Left lung (tissue), 14 donors: ENCODE measurements at places on chromosomes 6 and 20.

DNA sequence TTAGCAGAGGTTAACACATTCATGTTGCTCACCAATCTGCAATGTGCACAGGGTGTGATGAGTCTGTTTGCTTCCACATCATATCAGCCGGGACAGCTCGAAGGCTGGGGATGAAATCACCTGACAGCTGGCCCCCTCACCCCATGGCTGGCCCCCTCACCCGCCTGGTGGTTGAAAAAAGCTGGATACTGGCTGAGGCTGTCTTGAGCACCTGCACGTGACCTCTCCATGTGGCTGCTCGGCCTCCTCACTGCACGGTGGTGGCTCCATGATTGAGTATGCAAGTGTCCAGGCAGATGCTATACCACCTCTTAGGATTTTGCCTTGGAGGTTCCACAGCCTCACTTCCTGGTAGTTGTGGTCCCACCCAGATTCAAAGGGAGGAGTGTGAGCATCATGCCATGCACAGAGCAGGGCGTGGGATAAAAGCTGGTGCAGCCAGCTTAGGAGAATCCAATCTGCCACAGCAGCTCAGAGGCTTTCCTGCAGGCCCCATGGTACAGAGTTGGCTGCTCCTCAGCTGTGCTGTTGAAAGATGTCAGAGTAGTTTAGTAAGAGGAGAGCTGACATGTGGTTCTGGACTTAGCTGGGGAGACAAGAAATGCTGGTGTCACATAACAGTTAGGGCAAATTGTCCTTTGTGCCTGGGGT, 29.6 kb upstream of the SYNDIG1 start:
- H3K27ac ChIP-seq, result no peak overlapping the region
- no peaks in the 10 kb centered on the region for H3K36me3 ChIP-seq
- H3K27me3 ChIP-seq, result peaks cover 29% of the 10 kb centered on the region
- H3K4me1 ChIP-seq, result no peaks in the 10 kb centered on the region
- H3K4me3 ChIP-seq, result no peak overlapping the region

DNA sequence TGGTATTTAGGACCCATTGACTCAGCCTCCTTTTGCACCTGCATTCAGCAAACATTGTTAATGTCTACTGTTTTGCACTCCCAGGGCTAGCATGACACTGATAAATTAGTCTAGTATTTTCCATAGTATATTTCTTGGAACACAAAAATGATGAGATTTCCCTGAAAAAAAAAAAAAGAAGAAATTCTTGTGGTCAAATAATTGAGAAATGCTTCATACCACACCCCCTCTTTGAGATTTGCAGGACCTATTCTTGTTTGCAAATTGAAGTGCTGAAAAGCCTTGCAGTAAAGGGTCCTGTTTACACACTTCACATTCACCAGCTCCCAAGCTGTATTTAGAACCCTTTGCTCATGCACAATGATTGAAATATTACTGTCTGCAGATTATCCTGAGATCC, 36.3 kb upstream of the CLIC5 start:
- H3K27ac ChIP-seq, result peak overlapping the region; percentile 73
- no peaks in the 10 kb centered on the region for H3K27me3 ChIP-seq
- no peaks in the 10 kb centered on the region for H3K36me3 ChIP-seq

- H3K27ac ChIP-seq, result peak overlapping the region; percentile 96
- no peak for DNase-seq
- H3K4me1 ChIP-seq, result peaks cover 5% of the 10 kb centered on the region
- H3K27me3 ChIP-seq, result no peaks in the 10 kb centered on the region
Measured at GRCh38 chr6:121335087-121336008, 1.1 kb upstream of the TBC1D32 start.

GRCh38 chr6:161635975-161636374, 362.1 kb upstream of the AGPAT4 start:
- H3K4me3 ChIP-seq, result no peak overlapping the region
- no peaks in the 10 kb centered on the region for H3K4me1 ChIP-seq
- no peaks in the 10 kb centered on the region for H3K27me3 ChIP-seq
- no peaks in the 10 kb centered on the region for H3K36me3 ChIP-seq
- no peak for DNase-seq
- no peak overlapping the region for H3K27ac ChIP-seq

GRCh38 chr6:79518842-79519241, 18.4 kb downstream of the LCA5 start:
- H3K4me1 ChIP-seq, result no peaks in the 10 kb centered on the region
- no peak overlapping the region for H3K27ac ChIP-seq
- H3K4me3 ChIP-seq, result no peak overlapping the region
- no peak for DNase-seq

DNA sequence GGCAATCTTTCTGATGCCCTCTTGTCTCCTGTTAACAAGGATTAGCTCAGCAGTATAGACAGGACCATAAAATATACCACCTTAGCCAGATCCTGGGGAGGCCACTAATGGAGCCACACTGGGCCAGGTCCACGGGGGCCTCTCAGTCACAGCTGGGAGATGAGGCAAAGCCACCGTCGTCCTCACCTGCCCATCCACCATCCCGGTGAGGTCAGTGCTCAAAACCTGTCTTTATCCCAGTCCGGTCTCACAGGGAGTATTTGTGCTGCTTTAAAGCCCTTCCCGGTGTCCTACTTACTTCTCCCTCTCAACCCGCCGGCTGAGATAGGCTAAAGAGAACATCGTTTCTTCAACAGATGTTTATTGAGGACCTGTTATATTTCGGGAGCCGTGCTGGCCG, 104.3 kb downstream of the EDN3 start:
- H3K36me3 ChIP-seq, result no peaks in the 10 kb centered on the region
- H3K27ac ChIP-seq, result no peak overlapping the region
- peaks cover 13% of the 10 kb centered on the region for H3K4me1 ChIP-seq
- peaks cover 84% of the 10 kb centered on the region for H3K27me3 ChIP-seq

DNA sequence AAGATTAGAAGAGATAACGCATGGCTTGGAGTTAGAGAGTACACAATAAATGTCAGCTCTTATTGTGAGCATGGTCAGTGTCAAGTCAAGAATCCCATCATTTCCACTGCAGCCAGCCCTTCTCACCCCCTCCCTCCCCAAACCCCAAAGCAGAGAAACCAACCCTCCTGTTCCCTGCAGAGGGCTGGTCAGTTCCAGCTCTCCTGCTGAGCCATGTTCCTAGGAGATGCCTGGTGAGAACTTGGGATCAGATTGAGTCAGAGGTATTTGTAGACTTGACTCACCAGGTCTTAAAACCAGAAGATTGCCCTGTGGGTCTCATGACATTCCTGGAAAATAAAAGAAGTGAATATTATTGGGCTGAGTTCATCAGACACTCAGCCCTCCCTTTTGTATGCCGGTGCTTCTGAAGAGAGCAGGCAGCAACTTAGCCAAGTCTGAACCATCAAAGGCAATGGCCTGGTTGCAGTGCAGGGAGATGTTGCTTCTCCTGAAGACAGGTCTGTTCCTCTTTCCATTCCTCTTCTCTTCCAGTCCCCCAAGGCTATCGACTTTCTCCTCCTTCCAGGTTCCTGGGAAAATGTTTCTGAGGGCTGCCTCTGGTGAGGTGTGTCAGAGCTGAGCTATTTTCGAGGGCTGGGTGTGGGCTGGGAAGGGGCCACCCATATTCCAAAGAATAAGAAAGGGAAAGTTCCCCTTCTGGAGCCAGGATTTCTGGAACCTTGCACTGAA, 278.2 kb upstream of the SUPT3H start:
- no peaks in the 10 kb centered on the region for H3K4me1 ChIP-seq
- H3K4me3 ChIP-seq, result no peak overlapping the region
- no peak overlapping the region for H3K27ac ChIP-seq
- no peaks in the 10 kb centered on the region for H3K27me3 ChIP-seq

- H3K27ac ChIP-seq, result peak overlapping the region; percentile 67
- H3K36me3 ChIP-seq, result peaks cover 11% of the 10 kb centered on the region
- DNase-seq, result no peak
- no peaks in the 10 kb centered on the region for H3K4me1 ChIP-seq
Measured at GRCh38 chr20:37202267-37202943, 23.1 kb upstream of the MROH8 start.

- no peaks in the 10 kb centered on the region for H3K36me3 ChIP-seq
- H3K4me1 ChIP-seq, result no peaks in the 10 kb centered on the region
- no peak for DNase-seq
- H3K4me3 ChIP-seq, result no peak overlapping the region
- no peaks in the 10 kb centered on the region for H3K27me3 ChIP-seq
Measured at GRCh38 chr6:10300071-10300470, 114.8 kb downstream of the TFAP2A start.

- H3K4me1 ChIP-seq, result no peaks in the 10 kb centered on the region
- no peak overlapping the region for H3K4me3 ChIP-seq
- H3K27ac ChIP-seq, result no peak overlapping the region
- DNase-seq, result no peak
Measured at GRCh38 chr6:45584127-45584526, 206.4 kb upstream of the SUPT3H start.

DNA sequence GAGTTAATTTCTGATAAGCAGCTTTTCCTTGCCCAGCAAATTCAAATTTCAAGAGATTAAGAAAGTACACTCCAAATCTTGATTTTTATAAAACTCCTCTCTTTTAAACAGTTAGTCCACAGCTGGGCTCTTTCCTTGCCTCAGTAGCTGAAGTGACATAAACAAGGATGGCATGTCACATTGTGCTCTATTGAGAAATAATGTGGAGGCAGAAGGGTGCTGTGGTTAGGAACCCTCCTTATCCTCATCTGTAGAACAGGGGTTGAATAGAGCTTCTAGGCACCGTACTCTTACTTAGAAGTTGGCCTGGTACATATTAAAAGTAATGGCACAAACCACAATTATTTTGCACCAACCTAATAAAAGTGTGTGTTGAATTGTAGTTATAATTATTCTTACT, 70.3 kb downstream of the RSPO3 start:
- H3K27ac ChIP-seq, result no peak overlapping the region
- no peaks in the 10 kb centered on the region for H3K27me3 ChIP-seq
- no peak overlapping the region for H3K4me3 ChIP-seq
- no peak for DNase-seq

GRCh38 chr6:89311853-89312531, 3.1 kb downstream of the GABRR2 start:
- DNase-seq, result peak; percentile 83
- H3K36me3 ChIP-seq, result no peaks in the 10 kb centered on the region
- H3K4me3 ChIP-seq, result no peak overlapping the region
- H3K27me3 ChIP-seq, result no peaks in the 10 kb centered on the region

- H3K27ac ChIP-seq, result peak overlapping the region; percentile 85
- H3K27me3 ChIP-seq, result no peaks in the 10 kb centered on the region
- no peaks in the 10 kb centered on the region for H3K36me3 ChIP-seq
- H3K4me1 ChIP-seq, result peaks cover 10% of the 10 kb centered on the region
Measured at GRCh38 chr6:4135665-4136353, 434 bp upstream of the ECI2 start.

- no peaks in the 10 kb centered on the region for H3K36me3 ChIP-seq
- no peaks in the 10 kb centered on the region for H3K4me1 ChIP-seq
- H3K27me3 ChIP-seq, result peaks cover 13% of the 10 kb centered on the region
- H3K4me3 ChIP-seq, result no peak overlapping the region
Measured at GRCh38 chr20:51017251-51017650, 5.7 kb downstream of the KCNG1 start.

- no peak overlapping the region for H3K27ac ChIP-seq
- no peak for DNase-seq
- no peaks in the 10 kb centered on the region for H3K27me3 ChIP-seq
- H3K4me1 ChIP-seq, result no peaks in the 10 kb centered on the region
- no peak overlapping the region for H3K4me3 ChIP-seq
- H3K36me3 ChIP-seq, result no peaks in the 10 kb centered on the region
Measured at GRCh38 chr6:21377356-21377755, 216.2 kb upstream of the SOX4 start.

DNA sequence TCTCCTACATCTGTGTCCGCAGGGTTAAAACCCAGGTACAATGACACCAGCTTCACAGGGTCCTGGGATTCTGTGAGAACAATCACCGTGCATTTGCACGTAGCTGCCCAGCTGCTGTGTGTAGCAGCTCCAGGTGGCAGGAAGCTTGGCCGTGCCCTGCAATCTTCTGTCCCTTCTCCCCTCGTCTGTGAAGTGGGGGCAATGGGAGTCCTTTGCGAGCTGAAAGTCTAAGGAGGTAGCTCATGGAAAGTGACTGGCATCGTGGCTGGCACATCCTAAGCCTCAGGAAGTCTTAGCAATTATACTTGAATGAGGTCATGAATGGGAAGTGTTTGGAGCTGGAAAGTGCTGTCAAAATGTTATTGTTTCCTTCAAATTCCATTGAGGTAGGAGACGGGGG, 137.1 kb downstream of the SMOC2 start:
- H3K27me3 ChIP-seq, result peaks cover 28% of the 10 kb centered on the region
- no peaks in the 10 kb centered on the region for H3K4me1 ChIP-seq

DNA sequence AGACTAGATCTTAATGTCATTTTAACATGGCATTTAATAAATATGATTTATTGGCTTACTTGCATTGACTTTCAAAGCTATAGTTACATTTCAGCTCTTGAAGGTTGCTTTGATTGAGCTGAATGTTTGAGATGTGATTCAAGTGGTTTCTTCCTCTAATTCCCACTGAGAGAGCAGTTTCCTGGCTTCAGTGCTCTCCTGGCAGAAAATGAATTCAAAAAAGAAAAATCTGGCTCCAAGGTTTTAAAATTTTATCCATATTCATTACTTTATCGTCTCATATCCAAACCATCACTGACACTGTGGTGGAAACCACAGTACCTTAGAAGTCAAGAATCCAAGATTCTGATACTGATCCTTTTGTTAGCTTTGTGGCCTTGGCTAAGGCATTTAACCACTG, 263.1 kb upstream of the HSF2 start:
- H3K4me1 ChIP-seq, result no peaks in the 10 kb centered on the region
- no peak overlapping the region for H3K27ac ChIP-seq
- H3K27me3 ChIP-seq, result no peaks in the 10 kb centered on the region
- no peak for DNase-seq
- H3K4me3 ChIP-seq, result no peak overlapping the region
- H3K36me3 ChIP-seq, result no peaks in the 10 kb centered on the region

DNA sequence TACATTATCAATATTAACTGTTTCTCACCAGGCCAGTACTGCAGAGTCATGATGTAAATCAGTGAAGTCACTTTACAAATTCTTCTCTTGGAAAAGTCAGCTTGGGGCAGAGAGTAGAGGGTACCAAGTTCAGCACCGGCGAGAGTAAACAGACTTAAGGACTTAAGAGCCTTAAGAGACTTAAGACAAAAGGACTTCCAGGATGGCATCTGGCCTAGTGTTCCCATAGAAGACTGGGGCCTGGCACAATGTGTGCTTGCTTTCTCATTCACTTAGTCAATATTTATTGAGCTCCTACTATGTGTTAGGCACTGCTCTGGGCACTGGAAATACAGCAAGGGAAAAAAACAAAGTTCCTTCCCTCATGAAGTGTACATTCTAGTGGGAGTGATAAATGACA, 1.4 kb upstream of the SNPH start:
- no peak for DNase-seq
- peaks cover 20% of the 10 kb centered on the region for H3K4me1 ChIP-seq
- no peaks in the 10 kb centered on the region for H3K36me3 ChIP-seq
